Suppressor macrophage treated with lipopolysaccharide for 1 hour (primary cell): ENCODE measurements at places on chromosomes 12 and 14.
A peak's percentile ranks its signal among the peaks of the same experiment; 100 is the strongest.

DNA sequence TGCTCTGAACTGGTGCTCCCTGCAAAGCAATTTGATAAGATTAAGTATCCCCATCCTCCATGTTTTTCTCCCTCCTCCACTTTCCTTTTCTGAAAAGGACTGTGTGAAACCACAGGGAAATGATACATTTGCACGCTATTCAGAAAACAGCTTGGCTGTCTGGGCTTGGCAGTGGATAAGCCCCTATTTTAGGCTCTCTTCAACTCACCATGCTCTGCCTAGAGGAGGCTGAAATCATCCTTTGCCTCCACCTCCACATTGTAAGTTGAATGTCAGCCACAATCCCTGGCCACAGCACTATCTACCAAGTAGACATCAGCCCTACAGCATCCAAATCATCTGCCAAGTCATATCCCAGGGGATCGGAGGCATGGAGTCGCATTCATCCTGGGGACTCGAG is 642.3 kb downstream of the RPS29 start:
- DNase-seq, result no peak

- DNase-seq, result no peak
Observed at GRCh38 chr12:103852498-103852997, 11.5 kb upstream of the NT5DC3 start.

DNA sequence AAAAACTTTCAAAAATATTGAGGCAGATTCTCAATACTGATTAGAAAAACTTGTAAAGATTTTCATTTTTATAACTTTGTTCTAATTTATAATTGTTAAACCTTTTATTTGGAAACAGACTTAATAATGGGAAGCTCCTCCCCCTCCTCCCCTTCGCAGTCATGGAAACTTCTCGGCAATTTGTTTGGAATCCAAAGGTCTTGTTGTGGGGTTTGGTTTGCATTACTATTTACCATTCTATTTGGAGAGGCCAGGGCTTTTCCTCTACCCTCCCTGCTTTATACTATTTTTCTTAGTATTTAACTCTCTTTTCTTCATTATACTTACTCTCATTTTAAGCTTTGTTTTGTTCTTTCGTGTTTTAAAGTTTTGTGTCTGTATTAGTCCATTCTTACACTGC is 6.0 kb downstream of the SLC39A9 start:
- no peak for DNase-seq

DNA sequence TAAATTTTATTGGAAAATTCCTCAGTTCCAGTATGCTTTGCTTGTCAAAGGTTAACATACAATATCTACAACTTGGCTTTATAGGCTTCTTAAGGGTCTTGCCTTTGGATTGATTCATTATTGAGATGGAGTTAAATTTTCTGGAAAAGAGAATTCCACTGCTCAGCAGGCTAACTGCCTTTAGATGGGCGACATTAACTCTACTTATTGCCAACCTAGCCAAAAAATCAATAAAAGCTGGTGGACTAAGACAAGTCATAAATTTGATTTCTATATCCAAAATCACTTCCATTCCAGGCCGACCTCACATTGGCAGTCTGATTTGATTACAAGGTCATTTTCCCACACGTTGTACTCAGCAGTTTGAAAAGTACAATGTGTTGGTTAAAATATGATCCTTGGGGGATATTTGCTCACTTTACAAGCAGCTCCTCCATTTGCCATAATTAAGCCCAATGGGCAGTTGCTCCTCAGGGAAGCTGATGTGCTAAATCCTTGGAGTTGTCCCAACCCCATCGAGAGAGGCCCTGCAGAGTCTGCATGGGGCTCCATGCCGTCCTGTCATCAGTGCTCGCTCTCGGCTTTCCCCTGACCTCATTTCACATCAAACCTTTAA is 36.1 kb upstream of the CRY1 start:
- no peak for DNase-seq

- DNase-seq, result peak; percentile 79
Observed at GRCh38 chr12:10331642-10332239, 24.1 kb downstream of the KLRD1 start.
